Naive thymus-derived CD8-positive, alpha-beta T cell (primary cell): ENCODE measurements at places on chromosomes 12 and 14. TPM values are rescaled to one million over a fixed set of nuclear protein-coding genes. Genes with fewer than 3 reads are reported as not detected.

DNA sequence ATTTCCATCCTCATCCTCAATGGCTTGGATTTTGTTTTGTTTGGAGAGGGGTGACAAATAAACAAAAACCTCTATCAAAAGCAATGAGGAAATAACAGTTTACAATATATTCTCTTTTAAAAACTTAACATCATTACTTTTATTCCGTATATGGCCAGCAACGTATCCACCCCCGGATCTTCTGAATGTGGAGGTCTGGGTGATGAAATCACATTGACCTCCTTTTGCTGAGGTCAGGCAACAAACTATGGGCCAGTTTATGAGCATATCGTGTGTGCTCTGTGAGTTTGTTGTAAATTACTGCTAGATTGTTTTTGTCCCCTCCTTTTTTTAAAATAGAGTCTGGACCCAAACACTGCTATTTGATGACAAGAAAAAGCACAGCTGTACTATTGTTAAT lies 178.1 kb downstream of the BCAT1 start:
- H3K4me1 ChIP-seq, result no peaks in the 10 kb centered on the region
- no peak for DNase-seq
- no peaks in the 10 kb centered on the region for H3K36me3 ChIP-seq
- H3K27ac ChIP-seq, result no peak overlapping the region

- no peak for DNase-seq
- no peaks in the 10 kb centered on the region for H3K27me3 ChIP-seq
- peaks cover 62% of the 10 kb centered on the region for H3K4me1 ChIP-seq
- H3K36me3 ChIP-seq, result peaks cover 33% of the 10 kb centered on the region
These were observed 1.8 kb downstream of the APPL2 start for GRCh38 chr12:105234197-105234596.

DNA sequence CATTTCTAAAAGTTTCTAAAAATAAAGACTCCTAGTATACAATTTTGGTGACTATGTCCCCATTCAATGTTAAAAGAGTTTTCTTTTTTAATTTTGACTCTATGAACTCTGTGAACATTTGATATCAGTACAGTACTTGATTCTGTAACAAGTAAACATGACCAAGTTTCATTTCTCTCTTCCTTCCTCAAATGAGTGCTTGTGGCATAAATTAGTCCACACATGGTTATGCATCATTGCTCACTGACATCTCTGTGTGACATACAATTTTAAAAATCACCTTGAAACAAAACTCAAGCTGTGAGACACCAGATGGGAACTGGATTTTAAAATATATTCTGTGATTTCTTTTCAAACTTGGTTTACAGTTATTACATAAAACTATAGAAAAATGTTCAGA lies 253.9 kb upstream of the MDGA2 start:
- DNase-seq, result no peak
- H3K27me3 ChIP-seq, result no peaks in the 10 kb centered on the region
- peaks cover 4% of the 10 kb centered on the region for H3K4me1 ChIP-seq

GRCh38 chr12:119827760-119828159 lies 49.4 kb downstream of the CIT start:
- H3K4me3 ChIP-seq, result no peak overlapping the region
- H3K27me3 ChIP-seq, result no peaks in the 10 kb centered on the region
- no peaks in the 10 kb centered on the region for H3K4me1 ChIP-seq
- H3K36me3 ChIP-seq, result no peaks in the 10 kb centered on the region
- H3K27ac ChIP-seq, result no peak overlapping the region

Gene LALBA
- not detected for polyA plus RNA-seq

DNA sequence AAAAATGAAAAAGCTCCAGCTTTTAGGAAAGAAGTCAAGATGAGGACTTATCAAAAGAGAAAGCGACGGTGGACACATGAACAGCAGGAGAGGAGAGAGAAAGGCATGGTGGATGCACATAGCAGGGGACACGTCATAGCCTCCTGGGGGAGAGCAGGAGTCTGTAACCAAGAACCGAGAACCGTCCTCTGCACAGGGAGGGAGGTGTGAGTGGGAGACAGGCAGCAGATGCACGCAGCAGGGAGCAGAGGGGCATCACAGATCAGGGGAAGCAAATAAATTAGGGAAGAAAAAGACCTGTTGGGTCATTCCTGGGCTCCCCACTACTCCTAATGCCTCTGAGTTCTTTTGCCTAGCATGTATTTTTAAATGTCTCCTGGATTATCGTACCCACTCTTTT lies 138.1 kb upstream of the RMST start:
- H3K36me3 ChIP-seq, result no peaks in the 10 kb centered on the region
- H3K4me3 ChIP-seq, result no peak overlapping the region
- DNase-seq, result no peak
- no peak overlapping the region for H3K27ac ChIP-seq
- H3K4me1 ChIP-seq, result no peaks in the 10 kb centered on the region
- peaks cover 18% of the 10 kb centered on the region for H3K27me3 ChIP-seq

Gene OTOGL
- not detected for polyA plus RNA-seq

DNA sequence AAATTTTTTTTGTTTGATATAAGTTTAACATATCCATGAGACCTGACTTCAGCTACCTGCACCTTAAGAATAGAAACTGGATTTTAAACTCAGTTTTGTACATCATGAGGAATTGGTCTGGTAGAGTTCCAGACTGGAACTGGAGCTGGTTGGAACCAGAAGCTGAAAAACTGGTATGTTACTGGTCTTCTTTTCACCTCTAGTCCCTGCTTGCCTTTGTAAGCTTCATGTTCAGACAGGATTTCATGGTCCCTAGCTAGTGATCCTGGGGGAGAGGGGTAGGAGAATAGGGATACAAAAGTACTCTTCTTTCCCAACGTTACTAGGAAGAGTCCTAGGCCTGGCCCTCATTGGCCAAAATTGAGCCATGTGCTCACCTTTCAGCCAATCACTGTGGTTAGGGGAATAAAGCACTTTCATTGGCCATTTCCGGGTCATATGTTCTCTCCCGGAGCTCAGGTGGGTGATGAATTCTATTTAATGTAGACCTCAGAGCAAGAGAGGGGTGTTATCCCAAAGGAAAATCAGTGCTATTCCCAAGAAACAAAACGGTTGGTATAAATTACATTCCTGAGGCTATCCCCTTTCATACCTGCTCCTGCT lies 36.9 kb upstream of the APPL2 start:
- no peak for DNase-seq
- H3K4me3 ChIP-seq, result no peak overlapping the region
- no peaks in the 10 kb centered on the region for H3K27me3 ChIP-seq
- H3K4me1 ChIP-seq, result no peaks in the 10 kb centered on the region

Gene PPP2R3C
- 57.9 TPM for polyA plus RNA-seq
